A375 (cell line): ENCODE measurements at places on chromosomes 4 and X. TPM values are rescaled to one million over a fixed set of nuclear protein-coding genes. Genes with fewer than 3 reads are reported as not detected.

DGKK gene
- total RNA-seq = not detected in 2 replicates

SGCB gene
- 11.0 and 12.1 TPM in 2 replicates for total RNA-seq

PAGE5 gene
- 464 and 568 TPM in 2 replicates for total RNA-seq

ARSD gene
- 17.3 and 20.0 TPM in 2 replicates for total RNA-seq

GPRASP1 gene
- 0.11 and 0.61 TPM in 2 replicates for total RNA-seq

TLL1 gene
- 0.11 TPM in 1 of 2 replicates, not detected in the other for total RNA-seq

NEUROG2 gene
- 0.26 TPM in 1 of 2 replicates, not detected in the other for total RNA-seq

PDE6B gene
- total RNA-seq = 4.5 and 5.1 TPM in 2 replicates

COL4A6 gene
- 0.37 TPM in 1 of 2 replicates, not detected in the other for total RNA-seq

ALB gene
- total RNA-seq = 0.05 TPM in 1 of 2 replicates, not detected in the other

GYPA gene
- total RNA-seq = not detected in 2 replicates

WWC2 gene
- total RNA-seq = 21.4 and 30.6 TPM in 2 replicates

RPA4 gene
- 0.68 and 0.82 TPM in 2 replicates for total RNA-seq

PROM1 gene
- 0.11 TPM in 1 of 2 replicates, not detected in the other for total RNA-seq

NWD2 gene
- total RNA-seq = not detected in 2 replicates

CABS1 gene
- total RNA-seq = not detected in 2 replicates

KLHL34 gene
- total RNA-seq = not detected in 2 replicates

GATA1 gene
- total RNA-seq = not detected in 2 replicates

ADAM29 gene
- not detected in 2 replicates for total RNA-seq

DDX53 gene
- not detected in 2 replicates for total RNA-seq

UNC5C gene
- total RNA-seq = 0.58 and 0.91 TPM in 2 replicates

ZMAT1 gene
- total RNA-seq = 0.04 and 0.05 TPM in 2 replicates

ARHGAP6 gene
- 0.27 and 0.49 TPM in 2 replicates for total RNA-seq

PAGE4 gene
- total RNA-seq = not detected in 2 replicates

ZBED1 gene
- total RNA-seq = 16.8 and 16.9 TPM in 2 replicates

BST1 gene
- total RNA-seq = 13.1 and 14.3 TPM in 2 replicates

PRRG3 gene
- total RNA-seq = not detected in 2 replicates

CITED1 gene
- total RNA-seq = 3.8 and 4.7 TPM in 2 replicates

ARAP2 gene
- total RNA-seq = 8.9 and 11.7 TPM in 2 replicates

TMPRSS11B gene
- total RNA-seq = not detected in 2 replicates

EIF4E gene
- total RNA-seq = 92.9 and 112 TPM in 2 replicates

MSX1 gene
- total RNA-seq = 15.8 and 16.7 TPM in 2 replicates

POF1B gene
- 0.05 TPM in 1 of 2 replicates, not detected in the other for total RNA-seq

MAP7D3 gene
- total RNA-seq = 22.5 TPM in 2 replicates
